ENCODE measurements at places on chromosomes 3 and 15.

- no peak for DNase-seq
Measured at GRCh38 chr3:11095932-11096265, 58.4 kb upstream of the HRH1 start.

GRCh38 chr15:33089878-33090757 lies 104.4 kb downstream of the FMN1 start:
- DNase-seq, result no peak

GRCh38 chr3:32467333-32468070 lies 35.1 kb downstream of the CMTM6 start:
- DNase-seq, result no peak

GRCh38 chr15:41259546-41260189 lies 28.6 kb downstream of the CHP1 start:
- no peak for DNase-seq

DNA sequence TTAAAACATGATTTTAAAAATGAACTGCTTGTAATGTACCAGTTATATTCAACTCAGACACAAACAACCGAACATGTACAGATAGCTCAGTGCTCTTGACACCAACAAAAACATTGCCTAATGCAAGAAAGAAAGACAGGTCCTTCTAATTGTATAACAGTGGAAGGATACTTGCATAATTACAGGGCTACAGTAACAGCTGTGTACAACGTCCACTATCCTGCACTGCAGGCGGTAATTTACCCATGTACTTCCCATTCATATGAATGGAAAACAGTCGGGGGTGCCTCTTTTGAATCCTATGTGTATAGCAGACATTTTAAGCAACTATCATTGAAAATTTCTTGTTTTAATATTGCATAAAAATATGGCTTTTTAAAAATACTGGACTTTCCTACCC lies 41.1 kb upstream of the PLSCR5 start:
- no peak for DNase-seq

DNA sequence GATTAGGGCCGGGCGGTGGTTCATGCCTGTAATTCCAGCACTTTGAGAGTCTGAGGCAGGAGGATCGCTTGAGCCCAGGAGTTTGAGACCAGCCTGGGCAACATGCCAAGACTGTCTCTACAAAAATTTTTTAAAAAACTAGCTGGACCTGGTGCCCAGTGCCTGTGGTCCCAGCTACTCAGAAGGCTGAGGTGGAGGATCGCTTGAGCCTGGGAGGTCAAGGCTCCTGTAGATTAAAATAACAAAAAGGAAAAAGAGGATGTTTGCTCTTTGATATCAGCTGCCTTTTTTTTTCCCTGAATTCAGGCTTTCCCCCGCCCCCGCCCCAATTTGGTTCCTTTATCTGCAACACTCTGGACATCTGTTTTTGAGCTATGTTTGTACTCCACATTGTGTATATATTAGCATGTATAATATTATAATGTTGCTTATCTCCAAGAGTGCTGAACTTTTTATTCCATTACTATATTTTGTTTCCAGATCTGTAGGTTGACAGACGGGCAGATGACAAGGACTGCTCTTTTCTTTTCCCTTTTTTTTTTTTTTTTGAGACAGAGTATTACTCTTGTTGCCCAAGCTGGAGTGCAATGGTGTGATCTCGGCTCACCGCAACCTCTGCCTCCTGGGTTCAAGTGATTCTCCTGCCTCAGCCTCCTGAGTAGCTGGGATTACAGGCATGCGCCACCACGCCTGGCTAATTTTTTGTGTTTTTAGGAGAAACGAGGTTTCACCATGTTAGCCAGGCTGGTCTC lies 4.6 kb downstream of the SNAP23 start:
- no peak for DNase-seq

- DNase-seq, result no peak
Measured at GRCh38 chr3:72335458-72336095, 512.7 kb downstream of the SHQ1 start.

DNA sequence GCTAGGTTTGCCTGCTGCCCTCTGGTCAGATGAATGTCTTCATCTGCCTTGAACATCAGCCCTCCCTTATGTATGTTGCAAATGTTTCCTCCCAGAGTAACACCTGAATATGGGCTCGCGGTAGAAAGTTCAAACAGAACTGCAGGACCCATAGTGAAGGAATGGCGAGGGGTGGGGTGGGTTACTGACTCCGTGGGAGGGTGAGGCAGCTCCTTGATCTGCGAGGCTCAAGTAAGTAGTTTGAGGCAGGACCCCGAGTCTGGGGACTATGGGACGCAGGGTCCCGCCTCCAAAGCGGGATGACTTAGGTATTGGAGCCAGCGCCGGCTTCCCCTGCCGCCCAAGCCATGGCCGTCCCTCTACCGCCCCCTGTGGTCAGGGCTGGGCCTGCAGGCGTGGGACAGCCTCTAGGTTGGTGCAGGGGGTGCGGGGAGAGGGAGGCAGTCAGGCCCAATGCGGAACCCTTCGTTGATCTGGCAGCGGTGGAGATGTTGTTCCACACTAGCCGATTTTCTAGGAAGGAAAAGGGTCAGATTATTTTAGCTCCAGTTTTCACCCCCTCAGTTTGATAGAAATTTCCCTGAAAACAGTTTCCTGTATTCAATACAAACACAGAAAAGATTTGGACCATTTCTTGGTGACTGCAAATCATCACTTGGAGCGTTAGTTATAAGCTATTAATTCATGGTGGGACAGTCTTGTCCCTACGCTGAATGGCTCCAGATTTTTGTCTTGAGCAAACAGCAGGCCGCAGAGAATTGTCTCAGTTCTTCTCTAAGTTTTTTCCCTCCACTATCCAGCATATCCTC lies 72.3 kb downstream of the CORO2B start:
- DNase-seq, result no peak

GRCh38 chr3:149581248-149581647 lies 76.6 kb downstream of the WWTR1 start:
- peak; percentile 63 for DNase-seq

- DNase-seq, result no peak
Measured at GRCh38 chr3:138188013-138188730, 1.1 kb downstream of the ARMC8 start.

GRCh38 chr3:65348398-65348995 lies 660.7 kb upstream of the ADAMTS9 start:
- peak; percentile 33 for DNase-seq

GRCh38 chr3:184503647-184504046 lies 57.9 kb upstream of the EPHB3 start:
- no peak for DNase-seq

GRCh38 chr3:184003187-184003967 lies 14.3 kb downstream of the ABCC5 start:
- peak; percentile 63 for DNase-seq

DNA sequence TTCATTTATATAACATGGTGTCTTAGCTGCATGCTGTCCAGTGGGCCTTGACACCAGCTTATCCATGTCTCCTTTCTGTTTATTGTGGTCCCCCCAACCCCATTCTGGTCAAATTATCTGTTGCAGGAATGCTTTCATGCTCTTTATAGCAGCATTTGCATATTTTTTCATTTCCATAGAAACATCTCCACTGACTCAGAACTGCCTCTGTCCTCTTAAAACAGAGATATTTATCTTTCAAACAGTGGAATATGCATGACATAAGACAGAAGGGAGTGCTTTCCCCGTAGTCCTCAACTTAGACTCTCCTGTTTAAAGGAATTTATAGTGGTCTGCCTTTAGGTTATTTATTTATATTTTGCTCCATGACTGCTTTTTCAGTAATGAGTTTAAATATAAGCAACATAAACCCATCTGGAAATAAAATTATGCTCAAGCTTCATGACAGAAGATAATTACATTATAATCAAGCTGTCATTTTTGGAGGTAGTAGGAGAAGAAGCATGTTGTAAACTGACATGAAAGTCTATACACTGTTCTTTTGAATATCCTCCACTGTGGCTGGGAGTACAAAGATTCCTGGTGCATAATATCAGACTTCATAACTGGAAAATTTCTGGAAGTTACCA lies 179.5 kb upstream of the CD96 start:
- no peak for DNase-seq

DNA sequence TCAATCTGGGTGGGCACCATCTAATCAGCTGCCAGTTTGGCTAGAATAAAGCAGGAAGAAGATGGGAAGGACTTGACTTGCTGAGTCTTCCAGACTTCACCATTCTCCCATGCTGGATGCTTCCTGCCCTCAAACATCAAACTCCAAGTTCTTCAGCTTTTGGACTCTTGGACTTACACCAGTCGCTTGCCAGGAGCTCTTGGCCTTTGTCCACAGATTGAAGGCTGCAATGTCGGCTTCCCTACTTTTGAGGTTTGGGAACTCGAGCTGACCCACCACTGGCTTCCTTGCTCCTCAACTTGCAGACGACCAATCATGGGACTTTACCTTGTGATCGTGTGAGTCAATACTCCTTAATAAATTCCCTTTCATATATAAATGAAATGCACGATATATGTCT lies 8.6 kb upstream of the LIPC start:
- no peak for DNase-seq

DNA sequence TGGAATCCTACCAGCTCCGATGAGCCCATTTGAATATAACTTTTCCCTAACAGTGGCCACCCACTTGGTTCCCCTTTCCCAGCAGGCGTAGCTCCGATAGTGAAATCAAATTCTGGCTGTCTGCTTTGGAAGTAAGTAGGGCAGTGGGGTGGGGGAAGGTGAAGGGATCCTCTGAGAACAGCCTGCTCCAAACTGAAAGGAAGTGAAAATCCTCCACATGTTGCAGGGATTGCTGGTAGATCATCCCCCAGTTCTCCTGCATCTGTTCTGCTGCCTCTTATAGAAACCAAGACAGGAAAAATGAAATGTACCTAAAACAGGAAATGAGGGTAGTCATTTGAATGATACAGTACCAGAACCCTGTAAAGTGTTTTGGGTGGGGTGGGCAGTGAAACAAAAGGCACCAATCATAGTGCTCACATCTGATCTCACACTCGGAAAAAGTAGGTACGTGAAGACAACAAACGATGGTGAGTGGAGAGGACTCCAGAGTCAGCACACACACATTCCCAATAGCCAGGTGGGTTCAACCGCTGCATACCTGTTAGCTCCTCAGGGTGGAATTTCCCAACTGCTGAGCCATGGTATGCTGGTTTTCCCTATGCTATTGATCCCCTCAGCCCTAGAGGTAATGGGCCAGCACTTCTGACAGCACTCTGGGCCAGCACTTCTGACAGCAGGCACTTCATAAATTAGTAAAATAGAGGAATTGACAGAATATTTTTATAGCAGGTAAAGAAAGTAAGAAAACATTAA lies 304.9 kb upstream of the ADAMTS9 start:
- no peak for DNase-seq

- no peak for DNase-seq
Measured at GRCh38 chr3:31947671-31948091, 33.4 kb downstream of the OSBPL10 start.

GRCh38 chr3:122484985-122485384 lies 29.8 kb downstream of the KPNA1 start:
- DNase-seq, result peak; percentile 7

DNA sequence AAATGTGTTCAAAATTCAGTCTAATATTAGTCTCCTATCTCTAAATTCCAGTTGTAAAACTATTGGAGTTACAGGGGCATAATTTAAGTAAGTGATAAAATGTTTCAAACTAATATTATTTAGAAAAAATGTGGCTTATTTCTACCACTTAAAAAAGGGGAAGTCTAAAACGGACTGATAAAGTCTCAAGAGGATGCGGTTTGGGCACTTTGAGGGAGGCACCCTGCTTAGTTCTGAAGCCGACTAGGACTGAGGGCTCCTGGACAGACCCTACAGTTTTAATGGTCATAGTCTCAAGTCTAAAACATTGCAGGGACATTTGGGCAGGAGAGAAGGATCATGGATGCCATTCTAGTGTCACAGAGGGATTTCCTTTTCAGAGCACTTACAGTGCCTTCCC lies 566.3 kb downstream of the NR2F2 start:
- DNase-seq, result no peak

- no peak for DNase-seq
Measured at GRCh38 chr15:54026258-54026657, 48.0 kb downstream of the UNC13C start.

DNA sequence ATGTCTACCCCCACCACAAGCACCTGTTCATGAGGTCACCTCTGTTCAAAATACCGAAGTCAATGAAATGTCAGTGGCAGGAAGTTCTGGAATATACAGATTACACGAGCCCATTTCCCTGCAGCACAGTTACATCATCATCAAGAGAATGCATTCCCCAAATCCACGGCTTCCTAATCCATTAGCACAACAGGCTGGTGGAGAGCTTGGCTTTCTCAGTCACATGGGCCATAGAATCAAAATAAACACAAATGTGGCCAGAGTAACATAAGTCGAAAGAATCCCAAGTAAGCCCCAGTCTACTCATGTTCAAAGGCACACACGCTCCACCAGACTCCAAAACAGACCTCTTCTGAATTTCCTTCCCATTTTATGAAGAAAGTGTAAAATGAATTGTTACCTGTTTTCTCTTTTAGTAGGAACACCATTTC lies 419.3 kb downstream of the MAGI1 start:
- DNase-seq, result no peak

- DNase-seq, result no peak
Measured at GRCh38 chr15:77597804-77598453, 34.8 kb downstream of the LINGO1 start.

GRCh38 chr15:35736150-35736549 lies 190.2 kb upstream of the DPH6 start:
- DNase-seq, result no peak

DNA sequence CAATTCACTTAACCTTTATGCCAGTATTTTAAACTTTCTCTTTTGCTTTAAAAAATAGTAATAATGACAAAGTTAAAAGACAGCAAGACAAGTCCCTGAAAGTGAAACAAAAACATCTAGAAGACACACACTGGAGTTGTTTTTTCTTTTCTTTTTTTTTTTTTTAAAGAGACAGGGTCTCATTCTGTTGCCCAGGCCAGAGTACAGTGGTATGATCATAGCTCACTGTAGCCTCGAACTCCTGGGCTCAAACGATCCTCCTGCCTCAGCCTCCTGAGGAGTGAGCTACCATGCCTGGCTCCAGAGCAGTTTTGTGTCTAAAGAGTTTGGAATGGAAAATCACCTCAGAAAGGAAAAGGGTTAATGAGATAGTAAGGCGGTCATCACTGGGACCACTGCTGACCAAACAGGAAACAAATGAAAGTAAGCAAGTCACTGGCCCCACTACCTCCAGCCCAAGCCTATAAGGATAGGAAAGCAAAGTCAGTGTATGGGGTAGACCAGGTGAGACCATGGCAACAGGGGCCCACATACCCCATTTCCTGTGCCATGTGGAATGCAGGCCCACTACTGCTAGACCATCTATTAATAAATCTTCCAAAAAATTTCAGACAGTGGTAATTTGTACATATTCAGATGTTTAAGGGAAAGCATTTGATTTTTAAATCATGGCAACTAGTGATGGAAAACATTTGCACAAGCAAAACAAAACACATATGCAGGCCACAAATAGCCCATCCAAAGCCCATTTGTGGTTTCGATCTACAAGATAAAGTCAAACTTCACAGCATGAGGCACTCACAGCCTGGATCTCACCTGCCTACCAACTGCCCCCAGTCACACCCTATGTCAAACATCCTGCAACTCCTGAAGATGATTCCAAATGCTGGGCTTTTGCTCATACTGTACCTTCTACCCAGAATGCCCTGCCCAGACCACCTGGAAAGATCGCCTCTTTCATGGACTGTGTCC lies 62.6 kb downstream of the OSBPL10 start:
- DNase-seq, result no peak

- no peak for DNase-seq
Measured at GRCh38 chr3:55059027-55059629, 131.3 kb upstream of the LRTM1 start.

GRCh38 chr3:110928016-110928662 lies 143.5 kb upstream of the NECTIN3 start:
- DNase-seq, result no peak

- DNase-seq, result no peak
Measured at GRCh38 chr3:98721776-98722175, 41.4 kb upstream of the ST3GAL6 start.
